ENCODE measurements at places on chromosomes 11 and 22.

- no peak for DNase-seq
Measured at GRCh38 chr22:43670513-43670912, 141.6 kb downstream of the EFCAB6 start.

DNA sequence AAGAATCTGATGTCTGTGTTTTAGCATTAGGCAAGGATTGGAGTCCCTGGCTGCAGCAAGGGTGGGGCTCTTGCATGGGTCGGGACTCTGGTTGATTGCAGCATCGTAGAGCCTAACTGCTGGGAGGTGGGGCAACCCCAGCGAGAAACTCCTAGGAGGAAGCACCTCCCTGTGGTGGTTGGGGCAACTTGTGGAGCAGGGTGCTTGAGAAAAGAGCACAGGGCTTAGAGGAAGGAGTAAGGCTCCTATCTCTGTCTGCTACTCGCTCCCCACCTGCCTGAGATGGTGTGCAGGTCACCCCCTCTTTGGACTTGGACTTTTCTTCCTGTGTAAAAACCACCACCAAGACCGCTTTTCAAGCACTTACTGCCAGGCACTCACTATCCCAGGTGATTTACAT is 15.6 kb downstream of the SREBF2 start:
- no peak for DNase-seq

- DNase-seq: no peak
Measured at GRCh38 chr22:24002272-24002671, 3.0 kb downstream of the GSTT4 start.

- no peak for DNase-seq
Measured at GRCh38 chr11:130088217-130088616, 18.5 kb downstream of the APLP2 start.

- no peak for DNase-seq
Measured at GRCh38 chr22:46159212-46159611, 8.9 kb downstream of the PPARA start.

- DNase-seq: no peak
Measured at GRCh38 chr22:38700270-38700788, 414 bp downstream of the JOSD1 start.

DNA sequence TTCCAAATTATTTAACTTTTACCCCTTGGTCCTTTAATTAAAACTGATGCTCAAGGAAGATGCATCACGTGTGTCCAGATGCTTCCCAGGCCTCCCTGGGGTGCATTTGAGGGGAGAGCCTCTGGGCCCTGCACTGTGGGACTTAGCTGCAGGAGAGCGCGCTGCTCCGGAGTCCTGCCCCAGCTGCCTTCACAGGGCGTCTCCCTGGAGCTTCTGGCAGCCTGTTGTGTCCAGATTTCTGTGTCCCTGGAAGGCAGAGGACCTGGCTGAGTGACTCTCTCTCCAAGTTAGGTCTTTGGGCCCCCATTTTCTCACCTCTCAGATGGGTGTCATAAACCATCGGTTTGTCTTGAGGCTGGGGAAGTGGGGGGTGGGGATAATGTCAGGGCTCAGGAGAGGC is 3.0 kb downstream of the ARHGAP8 start:
- no peak for DNase-seq

DNA sequence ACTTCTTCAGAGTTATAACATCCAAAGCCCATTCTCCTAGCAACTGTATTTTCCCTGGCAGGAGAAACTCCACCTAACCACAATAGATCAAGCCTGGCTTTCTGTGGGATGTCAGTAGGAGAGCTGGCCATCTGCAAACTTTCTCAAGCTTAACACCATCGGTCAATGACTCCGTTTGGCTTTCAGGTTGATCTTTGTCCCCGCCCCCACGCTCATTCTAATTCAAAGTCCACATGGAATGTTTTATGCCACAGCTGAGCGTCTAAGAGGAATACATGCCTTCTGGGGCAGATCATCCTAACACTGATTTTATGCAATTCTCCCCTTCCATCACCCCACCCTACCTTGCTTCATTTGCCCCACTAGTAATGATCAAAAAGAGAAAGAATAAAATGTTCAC is 4.8 kb downstream of the GVQW3 start:
- DNase-seq: no peak

DNA sequence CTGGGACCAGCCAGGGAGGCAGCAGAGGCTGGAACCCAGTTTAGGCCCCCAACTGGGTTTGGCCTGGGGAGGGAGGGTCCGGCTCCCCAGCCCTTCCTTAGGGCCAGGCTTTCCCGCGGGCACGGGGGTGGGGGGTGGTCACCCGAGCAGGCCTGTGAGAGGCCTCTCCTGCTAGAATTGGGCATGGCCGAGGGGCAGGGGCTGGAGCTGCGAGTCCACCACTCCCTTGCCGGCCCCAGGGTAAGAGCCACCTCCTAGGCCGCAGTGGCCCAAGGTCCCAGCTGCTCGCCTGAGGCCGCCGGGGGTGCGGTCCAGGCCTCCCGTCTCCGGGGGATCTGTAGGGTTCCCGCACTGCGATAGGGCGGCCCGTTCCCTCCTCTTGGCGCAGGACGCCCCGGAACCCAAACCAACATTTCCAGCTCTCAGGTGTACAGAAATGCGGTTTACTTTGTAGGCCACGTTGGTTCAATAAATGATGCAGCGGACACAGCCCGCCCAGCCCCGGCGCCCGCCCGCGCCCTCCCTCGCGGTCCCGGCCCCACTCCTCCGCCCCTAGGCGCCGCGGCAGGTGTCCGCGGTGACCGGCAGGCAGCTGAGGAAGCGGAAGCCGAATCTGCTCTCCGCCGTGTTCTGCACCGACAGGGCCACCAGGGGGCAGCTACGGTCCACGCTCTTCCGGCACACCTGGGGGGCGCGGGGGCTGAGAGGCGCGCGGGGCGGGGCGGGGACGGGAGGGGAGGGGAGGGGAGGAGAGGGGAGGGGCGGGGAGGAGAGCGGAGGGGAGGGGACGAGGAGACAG is 5.9 kb downstream of the LMNTD2 start:
- DNase-seq: peak; percentile 81

GRCh38 chr11:92827132-92827531 is 142.3 kb upstream of the MTNR1B start:
- no peak for DNase-seq

DNA sequence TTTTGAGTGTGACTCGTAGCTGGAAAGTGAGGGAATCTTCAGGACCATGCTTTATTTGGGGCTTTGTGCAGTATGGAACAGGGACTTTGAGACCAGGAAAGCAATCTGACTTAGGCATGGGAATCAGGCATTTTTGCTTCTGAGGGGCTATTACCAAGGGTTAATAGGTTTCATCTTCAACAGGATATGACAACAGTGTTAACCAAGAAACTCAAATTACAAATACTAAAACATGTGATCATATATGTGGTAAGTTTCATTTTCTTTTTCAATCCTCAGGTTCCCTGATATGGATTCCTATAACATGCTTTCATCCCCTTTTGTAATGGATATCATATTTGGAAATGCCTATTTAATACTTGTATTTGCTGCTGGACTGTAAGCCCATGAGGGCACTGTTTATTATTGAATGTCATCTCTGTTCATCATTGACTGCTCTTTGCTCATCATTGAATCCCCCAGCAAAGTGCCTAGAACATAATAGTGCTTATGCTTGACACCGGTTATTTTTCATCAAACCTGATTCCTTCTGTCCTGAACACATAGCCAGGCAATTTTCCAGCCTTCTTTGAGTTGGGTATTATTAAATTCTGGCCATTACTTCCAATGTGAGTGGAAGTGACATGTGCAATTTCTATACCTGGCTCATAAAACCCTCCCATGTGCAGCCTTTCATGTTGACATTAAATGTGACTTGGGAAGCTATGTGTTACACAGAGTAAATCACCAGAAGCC is 11.0 kb downstream of the OR51E1 start:
- no peak for DNase-seq

- no peak for DNase-seq
Measured at GRCh38 chr22:46247443-46247975, 2.6 kb downstream of the CDPF1 start.

Measured in CD4-positive, CD25-positive, alpha-beta regulatory T cell (primary cell).